Gastrocnemius medialis (tissue), 4 donors: ENCODE measurements at places on chromosomes 5 and 9. TPM values are rescaled to one million over a fixed set of nuclear protein-coding genes. Genes with fewer than 3 reads are reported as not detected.

Gene OBP2B
- total RNA-seq = not detected

Gene CCDC192
- not detected for total RNA-seq

- no peak for DNase-seq
Observed at GRCh38 chr9:115220319-115221005, 102.5 kb upstream of the TNC start.

GRCh38 chr5:886716-887325, 5.8 kb downstream of the BRD9 start:
- DNase-seq = no peak

- no peak for DNase-seq
Observed at GRCh38 chr5:144467792-144468191, 297.1 kb downstream of the KCTD16 start.
